Renal pelvis (tissue), 12 donors: ENCODE measurements at places on chromosomes 5 and 9.
A peak's percentile ranks its signal among the peaks of the same experiment; 100 is the strongest.

GRCh38 chr5:96079075-96079474, 117.4 kb upstream of the ELL2 start:
- DNase-seq, result no peak

- no peak for DNase-seq
These were observed 107.3 kb downstream of the ZDHHC21 start for GRCh38 chr9:14585730-14586473.

DNA sequence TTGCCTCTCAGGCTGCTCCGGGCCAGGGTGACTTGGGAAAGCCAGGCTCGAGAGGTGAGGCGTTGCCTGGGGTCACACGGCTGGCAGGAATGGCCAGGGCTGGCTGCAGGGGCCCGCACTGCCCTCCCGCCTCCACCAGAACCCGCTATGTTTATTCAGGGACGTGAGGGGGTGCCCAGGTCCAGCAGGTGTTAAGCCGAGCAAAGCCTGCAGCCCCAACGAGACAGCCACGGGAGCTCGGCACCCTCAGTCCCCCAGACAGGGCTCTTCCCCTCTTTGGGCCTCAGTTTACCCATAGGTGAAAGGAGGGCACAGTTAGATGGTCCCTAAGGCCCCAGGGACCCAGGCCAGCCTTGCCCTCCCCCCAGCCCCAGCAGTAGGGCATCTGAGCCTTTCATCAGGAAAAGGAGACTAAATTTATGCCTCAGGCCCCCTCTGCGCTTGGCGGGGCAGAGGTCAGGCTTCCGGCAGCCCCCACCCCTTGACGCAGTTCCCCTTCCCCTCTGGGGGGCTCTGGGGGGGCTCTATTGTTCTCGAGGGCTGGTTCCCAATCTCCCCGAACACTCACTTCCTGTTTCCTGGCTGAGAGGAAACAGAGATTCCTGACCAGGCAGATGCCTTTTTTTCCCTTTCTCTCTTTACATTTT, 7.1 kb upstream of the EGFL7 start:
- DNase-seq, result no peak

- DNase-seq, result no peak
These were observed 24.1 kb downstream of the SARDH start for GRCh38 chr9:133713960-133714495.

DNA sequence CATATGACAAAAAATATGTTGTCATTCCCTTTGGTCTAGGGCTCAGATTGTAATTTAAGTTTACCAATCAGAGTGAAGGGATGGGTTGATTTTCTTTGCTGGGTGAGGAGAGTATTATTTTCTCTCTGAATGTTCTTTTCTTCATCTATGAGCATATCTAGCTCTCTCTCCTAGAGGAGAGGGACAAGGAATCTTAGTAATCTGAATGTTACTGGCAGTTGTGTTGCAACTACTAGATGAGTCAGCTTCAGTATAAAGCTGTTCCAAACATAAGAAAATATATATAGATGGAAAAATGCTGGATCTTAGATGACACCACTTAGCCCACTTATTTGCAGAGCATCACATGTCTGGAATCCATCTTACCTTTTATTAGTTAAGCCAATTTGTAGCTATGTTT, 259.3 kb downstream of the TUSC1 start:
- no peak for DNase-seq

GRCh38 chr9:133133681-133134387, 12.8 kb upstream of the RALGDS start:
- DNase-seq, result peak; percentile 85

DNA sequence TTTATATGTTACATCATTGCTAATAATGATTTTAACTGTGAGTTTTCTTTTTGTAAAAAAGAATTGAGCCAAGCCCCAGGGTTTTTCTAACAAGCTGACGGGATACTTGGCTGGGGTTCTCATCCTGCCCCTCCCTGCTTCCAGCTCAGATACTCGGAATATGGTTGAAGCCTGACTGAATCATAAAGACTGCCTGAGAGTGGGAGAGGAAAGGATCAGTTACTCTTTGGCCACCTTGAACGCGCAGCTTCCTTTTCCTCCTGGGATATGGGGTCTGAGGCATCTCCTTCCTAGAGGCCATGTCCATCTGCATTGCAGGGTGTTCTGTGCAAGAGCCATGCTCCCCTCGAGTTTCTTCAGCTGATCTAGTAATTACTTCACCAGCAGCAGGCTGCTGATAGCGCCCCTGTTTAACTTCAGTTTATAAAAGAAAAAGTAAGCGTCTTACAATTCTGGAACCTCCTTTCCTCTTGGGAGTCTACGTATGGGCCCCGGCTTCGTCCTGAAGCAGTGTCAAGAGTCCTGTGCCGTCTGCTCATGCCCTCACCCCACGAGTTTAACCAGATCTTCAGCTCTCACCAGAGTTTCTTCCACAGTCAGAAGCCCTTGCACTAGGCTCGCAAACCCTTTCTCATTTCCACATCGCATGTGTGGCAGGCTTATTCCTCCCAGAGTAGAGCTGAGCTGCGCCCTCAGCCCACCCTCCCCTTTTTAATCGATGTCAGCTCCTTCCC, 130.0 kb downstream of the MVB12B start:
- DNase-seq, result no peak
